CD4-positive, alpha-beta T cell (primary cell): ENCODE measurements at places on chromosomes 6 and 20.
A peak's percentile ranks its signal among the peaks of the same experiment; 100 is the strongest.

GRCh38 chr20:59004493-59004762 lies 2.6 kb downstream of the CTSZ start:
- DNase-seq = peak; percentile 32

DNA sequence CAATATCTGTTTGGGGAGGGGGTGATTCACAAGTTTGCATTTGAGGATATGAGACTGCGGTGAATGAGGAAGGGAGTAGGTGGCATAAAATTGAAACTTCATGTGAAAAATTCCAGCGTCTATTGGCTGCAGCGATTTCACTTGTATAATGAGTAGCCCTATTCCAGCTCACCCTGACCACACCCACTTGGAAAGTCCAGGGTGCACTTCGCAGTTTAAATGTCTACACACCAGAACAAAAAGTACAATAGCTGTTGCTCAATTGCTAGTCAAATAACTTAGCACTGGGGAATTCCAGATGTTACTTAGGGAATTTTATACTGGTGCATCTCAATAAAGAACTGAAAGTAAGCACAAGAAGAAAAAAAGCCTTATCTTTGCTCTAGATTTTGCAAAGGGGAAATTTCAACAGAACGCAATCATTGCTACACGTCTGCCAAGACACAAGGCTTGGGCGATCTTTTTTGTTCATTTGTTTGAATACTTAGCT lies 6.3 kb downstream of the TNFAIP3 start:
- DNase-seq = no peak

DNA sequence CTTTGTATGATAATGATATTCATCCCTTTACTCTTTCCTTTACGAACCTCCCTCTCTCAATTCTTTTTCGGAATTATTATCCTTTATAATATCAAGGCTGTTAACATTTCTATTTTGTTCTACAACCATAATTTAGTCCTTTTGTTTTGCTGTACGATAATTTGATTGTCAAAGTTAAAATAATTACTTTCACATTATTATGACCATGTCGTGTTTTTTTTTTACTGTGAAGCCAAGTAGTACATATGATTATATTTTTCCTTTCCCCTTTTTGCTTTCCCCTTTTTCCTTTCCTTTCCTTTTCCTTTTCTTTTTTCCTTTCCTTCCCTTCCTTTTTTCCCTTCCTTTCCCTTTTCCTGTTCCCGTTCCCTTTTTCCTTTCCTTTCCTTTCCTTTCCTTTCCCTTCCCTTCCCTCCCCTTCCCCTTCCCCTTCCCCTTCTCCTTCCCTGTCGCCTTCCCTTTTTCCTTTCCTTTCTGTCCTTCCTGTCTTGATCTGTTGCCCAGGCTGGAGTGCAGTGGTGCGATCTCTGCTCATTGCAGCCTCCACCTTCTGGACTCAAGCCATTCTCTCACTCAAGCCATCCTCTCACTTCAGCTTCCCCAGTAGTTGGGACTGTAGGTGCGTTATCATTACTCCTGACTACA lies 19.5 kb downstream of the CD2AP start:
- DNase-seq = no peak

DNA sequence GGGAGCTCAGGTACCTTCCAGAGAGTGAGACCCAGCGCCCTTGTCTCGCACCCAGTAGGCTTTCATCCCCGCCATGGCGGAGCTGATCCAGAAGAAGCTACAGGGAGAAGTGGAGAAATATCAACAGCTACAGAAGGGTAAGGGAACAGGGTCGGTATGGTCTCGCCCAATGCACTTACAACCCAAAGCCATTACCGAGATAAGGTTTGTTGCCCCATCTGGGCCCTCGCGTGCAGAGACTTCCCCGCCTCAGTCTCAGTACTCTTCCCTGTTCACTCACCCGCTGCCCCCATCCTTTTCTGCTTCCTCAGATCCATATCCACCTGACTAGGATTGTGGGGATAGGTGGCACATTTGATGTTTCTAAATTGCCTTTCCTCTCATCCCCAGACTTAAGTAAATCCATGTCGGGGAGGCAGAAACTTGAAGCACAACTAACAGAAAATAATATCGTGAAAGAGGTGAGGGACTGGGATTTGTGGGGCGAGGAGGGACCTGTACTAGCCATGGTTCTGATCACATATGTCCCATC lies 449 bp downstream of the PFDN6 start:
- DNase-seq = no peak
